ENCODE measurements at places on chromosomes 16 and 17.
A peak's percentile ranks its signal among the peaks of the same experiment; 100 is the strongest.

- no peak for DNase-seq
Measured at GRCh38 chr17:64788286-64789060, 126.4 kb upstream of the SMURF2 start.

GRCh38 chr16:79098907-79099306 lies 501.6 kb downstream of the MAF start:
- DNase-seq, result no peak

- no peak for DNase-seq
Measured at GRCh38 chr17:51354936-51355335, 94.6 kb downstream of the UTP18 start.

- no peak for DNase-seq
Measured at GRCh38 chr17:57682701-57683100, 62.4 kb downstream of the CCDC182 start.

- no peak for DNase-seq
Measured at GRCh38 chr16:35252356-35252936, 1793.0 kb downstream of the TP53TG3F start.

DNA sequence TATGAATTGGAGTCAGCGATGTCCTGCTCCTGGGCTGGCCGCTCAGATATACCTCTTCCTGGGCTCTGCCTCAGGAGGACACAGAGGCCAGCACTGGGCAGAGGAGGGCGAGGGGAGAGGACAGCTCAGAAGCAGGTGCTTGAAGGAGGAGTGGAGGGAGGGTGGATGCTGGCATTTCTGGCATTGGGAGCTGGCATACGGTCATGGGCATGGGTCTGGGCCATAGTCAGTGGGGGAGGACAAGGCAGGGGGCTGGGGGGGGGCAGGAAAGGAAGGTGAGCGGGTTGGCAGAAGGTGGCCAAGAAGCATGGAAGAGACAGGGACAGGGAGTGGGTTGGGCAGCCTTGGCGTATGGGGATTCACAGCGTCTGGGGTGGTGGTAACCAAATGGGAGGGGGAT lies 16.7 kb upstream of the RAP1GAP2 start:
- DNase-seq, result no peak

DNA sequence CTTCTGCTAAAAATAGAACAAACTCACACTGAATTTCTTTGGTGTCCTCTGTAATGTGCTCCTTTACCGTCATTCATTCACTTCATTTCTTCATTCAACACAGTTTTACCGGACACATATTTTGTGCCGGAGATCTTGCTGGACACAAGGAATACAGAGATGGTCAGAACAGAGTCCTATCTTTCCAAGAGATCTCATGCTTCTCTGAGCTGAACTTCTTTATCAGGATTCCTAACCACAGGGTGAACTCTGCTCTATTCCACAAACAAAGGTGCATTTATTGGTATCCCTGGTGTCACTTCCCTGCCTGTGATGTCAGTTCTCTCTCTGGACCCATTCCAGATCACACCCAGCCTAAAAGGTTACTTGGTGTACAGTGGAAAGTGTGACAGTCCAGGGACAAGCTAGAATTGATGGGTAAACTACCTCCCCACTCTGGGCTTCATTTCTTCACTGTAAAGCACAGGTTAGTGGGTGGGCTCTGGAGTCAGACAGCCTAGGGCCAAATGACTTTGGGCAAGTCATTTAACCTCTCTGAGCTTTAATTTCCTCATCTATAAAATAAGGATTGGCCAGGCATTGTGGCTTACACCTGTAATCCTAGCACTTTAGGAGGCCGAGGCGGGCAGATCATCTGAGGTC lies 4.2 kb downstream of the IFI35 start:
- DNase-seq, result no peak

GRCh38 chr16:89157778-89158177 lies 13.8 kb upstream of the CDH15 start:
- DNase-seq, result no peak

- DNase-seq, result no peak
Measured at GRCh38 chr17:3485481-3486068, 9.8 kb downstream of the ASPA start.

GRCh38 chr17:3976675-3977171 lies 12.5 kb upstream of the ATP2A3 start:
- DNase-seq, result peak; percentile 19

DNA sequence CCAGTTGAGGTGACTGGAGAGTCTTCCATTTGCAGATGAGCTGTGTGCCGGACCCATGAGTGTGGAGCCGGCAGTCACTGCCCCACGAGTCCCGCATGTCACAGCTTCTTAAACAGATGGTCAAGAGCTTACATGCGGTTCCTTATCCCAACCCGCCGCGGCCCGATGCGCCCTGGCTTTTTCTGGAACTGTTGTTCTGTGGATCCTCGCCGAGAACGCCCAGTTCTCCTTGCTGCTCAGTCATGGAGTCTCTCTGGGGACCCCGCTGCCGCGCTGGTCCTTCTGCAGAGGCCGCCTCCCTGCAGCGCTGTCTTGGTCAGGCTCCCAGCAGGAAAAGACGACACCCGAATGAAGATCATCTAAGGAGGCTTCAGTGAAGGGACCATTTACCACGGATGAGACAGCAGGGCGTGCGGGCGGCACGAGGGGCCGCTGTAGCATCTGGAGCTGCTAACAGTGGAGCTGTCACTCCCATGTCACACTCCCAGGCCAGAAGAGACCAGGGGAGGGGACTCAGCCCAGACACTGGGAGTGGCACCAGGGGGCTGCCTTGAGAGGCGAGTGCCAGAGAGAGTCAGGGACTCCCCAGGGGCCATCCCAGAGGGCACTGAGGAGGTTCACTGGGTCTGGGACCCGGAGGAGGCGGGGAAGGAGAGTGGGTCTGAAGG lies 10.8 kb upstream of the LGALS3BP start:
- no peak for DNase-seq
